ENCODE measurements at places on chromosomes 12 and 14.
A peak's percentile ranks its signal among the peaks of the same experiment; 100 is the strongest.

DNA sequence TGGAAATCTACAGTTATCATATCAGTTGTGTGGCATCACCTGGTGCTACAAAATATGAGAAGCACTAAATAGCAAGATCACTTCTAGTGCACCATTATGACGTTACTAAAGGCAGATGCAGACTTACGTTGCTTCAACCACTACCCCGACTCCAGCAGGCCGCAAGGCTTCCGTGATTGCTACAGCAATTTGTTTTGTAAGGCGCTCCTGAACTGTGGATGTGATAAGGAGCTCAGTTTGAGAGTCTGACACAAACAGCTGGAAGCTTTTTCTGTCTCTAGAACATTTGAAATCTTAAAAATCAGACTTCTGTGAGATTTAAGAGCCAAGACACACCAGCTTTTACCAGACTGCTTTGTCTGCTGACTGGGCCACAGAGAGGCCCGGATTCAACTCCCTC is 57.0 kb downstream of the GCH1 start:
- DNase-seq, result no peak

- DNase-seq, result peak; percentile 35
Measured at GRCh38 chr14:51176839-51177238, 63.2 kb upstream of the TMX1 start.

DNA sequence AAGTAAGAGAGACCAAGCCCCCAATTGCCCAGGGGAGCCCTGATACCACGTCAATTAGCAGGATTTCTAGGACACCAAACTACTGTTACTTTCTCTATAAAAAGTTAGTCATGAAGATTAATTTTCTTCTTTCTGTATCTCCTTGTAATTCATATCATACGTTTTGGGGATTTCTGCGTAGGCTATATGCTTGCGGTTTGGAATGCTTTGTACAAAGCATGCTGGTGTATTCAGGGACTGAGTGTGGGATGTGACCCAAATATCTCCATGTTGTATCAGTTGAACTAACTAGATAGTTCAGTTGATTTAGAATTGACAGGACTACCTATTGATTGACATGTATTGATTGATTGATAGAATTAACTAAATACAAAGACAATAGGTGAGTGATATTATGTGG is 7.7 kb downstream of the GPR33 start:
- no peak for DNase-seq

GRCh38 chr14:75803765-75804164 is 142.7 kb downstream of the TTLL5 start:
- DNase-seq, result no peak

DNA sequence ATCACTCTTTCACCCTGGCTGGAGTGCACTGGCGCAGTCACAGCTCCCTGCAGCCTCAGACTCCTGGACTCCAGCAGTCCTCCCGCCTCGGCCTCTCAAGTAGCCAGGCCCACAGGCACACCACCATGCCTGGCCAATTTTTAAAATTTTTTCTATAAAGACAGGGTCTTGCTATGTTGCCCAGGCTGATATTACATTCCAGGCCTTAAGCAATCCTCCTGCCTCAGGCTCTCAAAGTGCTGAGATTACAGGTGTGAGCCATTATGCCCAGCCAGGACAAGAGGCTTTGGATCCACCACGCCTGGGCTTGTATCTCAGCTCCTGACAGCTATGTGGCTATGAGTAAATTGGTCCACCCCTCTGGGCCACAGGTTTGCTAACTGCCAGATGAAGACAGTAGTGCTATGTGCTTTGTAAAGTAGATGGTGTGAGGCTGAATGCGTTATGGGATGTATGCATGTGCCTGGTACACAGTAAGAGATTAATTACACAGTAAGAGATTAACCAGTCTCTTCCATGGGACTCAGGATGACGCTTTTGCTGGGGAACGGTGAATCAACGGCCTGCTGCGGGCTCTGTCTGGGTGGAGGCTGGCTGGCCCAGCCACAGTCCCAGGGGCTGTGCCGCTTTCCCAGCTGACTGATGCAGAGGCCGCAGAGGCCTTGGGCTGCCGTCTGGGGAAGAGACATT is 53.3 kb upstream of the NCOR2 start:
- DNase-seq, result no peak

DNA sequence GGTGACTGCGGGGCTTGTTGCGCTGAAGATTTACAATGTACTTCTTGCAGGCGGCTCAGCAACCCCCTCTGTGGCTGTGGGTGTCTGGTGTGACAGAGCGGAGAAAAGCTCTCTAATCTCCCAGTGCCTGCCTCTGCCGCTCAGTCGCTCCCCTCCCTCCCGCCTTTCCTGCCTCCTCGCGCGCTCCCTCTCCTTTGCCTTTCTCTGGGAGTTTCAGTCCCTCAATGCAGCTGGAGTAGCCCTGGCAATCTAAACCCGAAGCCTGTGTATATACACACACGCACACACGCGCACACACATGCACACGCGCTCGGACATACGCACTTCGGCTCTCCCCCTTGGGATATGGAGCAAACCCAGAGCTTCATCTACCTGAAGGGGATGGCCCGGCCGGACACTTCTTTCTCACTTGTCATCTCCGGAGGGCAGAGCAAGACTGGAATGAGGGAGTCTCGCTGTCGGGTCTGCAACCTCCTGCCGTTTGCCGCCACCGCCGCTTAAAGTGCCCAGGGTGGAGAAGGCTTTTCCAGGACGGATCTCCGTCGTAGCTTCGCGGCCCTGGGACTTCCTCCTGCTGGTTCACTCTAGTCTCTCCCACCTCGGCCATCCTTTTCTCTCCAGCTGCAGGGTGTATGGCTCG is 599 bp upstream of the TRHDE start:
- DNase-seq, result peak; percentile 8

DNA sequence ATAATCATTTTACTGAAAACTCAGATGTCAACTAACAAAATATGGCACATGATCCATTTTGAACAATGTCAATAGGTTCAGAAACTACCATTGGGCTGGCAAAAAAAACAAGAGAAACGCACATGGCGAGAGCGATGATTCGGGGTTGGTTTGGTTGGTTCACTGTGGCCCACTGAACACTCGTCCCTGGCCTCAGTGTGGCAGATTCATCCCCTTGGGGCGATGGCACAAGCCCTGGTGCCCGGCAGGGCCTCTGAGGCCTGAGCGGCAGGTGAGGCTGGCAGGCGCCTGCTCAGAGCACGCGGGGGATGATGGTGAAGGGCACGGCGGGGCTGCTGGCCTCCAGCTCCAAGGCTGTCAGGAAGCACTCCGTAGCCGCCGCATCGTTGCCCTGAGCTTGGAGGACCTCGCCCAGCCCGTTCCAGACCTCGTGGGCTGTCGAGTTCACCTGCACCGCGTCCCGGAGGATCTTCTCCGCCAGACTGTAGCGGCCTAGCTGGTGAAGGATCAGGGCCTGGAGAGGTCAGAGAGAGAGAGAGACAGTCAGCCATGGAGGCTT is 144.3 kb downstream of the CALM1 start:
- no peak for DNase-seq

- peak; percentile 53 for DNase-seq
Measured at GRCh38 chr12:52052468-52053186, 1.4 kb downstream of the NR4A1 start.

- no peak for DNase-seq
Measured at GRCh38 chr14:29035134-29035533, 268.5 kb downstream of the FOXG1 start.

- DNase-seq, result no peak
Measured at GRCh38 chr14:50123062-50123461, 6.7 kb upstream of the VCPKMT start.

DNA sequence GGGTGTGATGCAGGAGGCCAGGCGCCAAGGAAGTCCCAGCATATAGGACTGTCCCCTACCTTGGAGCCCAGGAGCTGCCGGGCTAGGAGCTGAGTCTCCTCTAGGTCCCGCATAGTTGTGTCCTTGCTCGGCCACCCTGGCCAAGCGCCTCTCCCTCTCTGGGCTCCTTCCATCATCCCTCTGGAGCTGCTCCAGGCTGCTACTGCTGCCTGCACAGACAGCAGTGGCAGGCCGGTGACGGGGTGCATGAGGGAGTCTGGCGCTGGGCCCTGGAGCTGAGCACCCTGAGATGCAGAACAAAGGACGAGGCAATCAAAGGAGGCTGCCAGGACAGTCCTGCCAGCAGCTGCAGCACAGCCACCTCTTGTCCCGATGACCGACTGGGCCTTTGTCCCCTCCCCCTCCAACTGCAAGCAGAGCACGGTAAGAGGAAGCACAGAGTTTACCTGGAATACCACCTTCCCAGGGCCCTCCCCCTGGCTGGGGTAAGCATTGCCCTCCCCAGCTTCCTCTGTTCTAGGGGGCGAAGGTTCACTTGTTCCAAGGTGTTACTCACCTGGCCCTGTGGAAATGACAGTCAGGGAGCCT is 10.4 kb downstream of the DTX1 start:
- DNase-seq, result no peak

GRCh38 chr12:70190262-70191010 is 52.8 kb upstream of the CNOT2 start:
- DNase-seq, result no peak

GRCh38 chr14:69288011-69288771 is 28.2 kb downstream of the GALNT16 start:
- peak; percentile 58 for DNase-seq

DNA sequence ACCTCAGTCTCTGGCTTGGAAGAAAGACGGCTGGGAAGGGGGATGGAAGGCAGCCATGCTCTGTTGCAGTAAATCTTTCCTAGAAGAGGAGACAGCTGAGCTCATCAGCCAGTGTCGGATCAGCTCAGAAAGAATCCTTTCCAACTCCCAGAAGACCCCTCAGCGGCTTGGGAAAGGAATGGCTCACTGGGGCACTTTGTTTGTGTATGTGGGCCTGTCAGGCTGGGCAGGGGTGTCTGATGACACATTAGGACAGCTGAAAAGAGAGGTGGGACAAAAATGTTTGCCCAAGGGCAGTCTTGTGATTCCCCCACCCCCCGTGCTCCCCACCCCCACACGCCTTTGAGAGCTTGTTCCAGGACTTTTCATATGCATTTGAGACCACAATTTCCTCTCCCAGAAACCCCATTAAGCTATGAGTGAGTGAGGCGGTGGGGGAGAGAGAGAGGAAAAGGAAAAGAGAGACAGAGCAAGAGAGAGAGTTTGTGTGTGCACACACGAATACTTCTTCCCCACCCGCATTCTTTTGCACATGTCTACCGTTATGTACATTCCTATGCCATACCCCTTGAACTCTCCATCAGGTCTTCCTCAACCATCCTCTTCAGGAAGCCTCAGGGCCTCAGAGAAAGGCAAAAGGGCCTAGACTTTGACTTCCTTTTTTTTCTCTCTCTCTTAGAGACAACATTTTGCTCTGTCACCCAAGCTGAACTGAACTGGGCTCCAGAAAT is 198.9 kb downstream of the ZFP36L1 start:
- DNase-seq, result no peak

GRCh38 chr12:99600388-99600787 is 47.2 kb upstream of the GARIN6 start:
- no peak for DNase-seq

DNA sequence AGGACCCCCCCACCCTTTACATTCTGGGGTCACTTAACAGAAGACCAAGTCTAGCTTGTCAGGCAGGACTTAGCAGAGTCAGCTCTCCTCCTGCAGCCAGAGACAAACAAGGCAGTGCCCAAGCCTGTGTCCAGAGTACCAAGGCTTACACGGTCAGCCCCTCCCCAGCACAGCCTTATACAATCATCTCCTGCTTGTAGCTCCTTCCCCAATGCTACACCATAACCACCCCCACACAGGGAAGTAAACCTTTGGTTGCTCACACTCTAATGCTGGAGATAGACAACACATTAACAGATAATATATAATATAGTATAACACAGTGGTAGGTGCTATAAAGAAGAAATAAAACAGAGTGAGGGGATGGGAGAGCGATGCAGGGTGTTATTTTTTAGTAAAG is 175.4 kb upstream of the PWP1 start:
- DNase-seq, result no peak

GRCh38 chr12:113298861-113299545 is 35.9 kb downstream of the SLC8B1 start:
- DNase-seq, result peak; percentile 92

GRCh38 chr14:32683679-32684078 is 255.0 kb upstream of the NPAS3 start:
- no peak for DNase-seq

DNA sequence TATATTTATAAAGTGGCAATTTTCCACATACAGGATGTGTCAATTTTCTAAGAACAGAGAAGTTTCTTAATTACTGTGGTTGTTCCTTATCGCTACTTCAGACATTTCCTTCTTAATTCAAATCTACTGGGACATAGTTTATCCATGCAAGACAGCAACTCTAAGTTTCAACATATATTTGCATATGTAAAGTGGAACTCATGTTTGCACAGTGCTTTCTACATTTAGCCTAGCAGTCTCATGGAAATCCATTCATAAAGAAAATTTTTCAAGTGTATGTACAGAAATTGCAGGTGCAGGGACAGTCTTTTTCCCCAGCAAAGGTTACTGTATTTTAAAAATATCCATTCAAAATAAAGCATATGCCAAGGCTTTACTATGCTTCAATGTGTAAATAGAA is 956.7 kb upstream of the SEL1L start:
- no peak for DNase-seq

GRCh38 chr12:55446326-55446725 is 2.5 kb downstream of the OR6C2 start:
- DNase-seq, result no peak

DNA sequence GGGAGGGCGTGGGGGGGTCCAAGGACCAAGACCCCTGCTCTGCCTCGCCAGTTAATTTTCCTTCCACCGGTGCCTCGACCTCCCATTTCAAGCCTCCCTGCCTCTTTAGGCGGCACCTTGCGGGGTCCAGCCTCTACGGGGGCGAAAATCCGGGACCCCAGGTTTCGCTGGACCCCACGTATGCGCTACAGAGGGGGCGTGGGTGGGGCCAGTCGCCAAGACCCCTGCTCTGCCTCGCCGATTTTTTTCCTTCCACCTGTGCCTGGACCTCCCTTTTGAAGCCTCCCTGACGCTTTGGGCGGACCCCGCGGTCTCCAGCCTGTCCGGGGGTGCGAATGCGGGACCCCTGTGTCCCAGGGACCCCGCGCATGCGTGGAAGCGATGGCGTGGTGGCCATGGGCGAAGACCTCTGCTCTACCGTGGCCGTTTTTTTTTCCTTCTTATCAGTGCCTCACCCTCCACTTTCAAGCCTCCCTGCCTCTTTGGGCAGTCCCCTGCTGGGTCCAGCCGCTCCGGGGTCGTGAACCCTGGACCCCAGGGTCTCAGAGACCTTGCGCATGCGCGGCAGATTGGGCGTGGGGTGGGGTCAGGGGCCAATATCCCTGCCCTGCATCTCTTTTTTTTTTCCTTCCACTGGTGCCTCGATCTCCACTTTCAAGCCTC is 324.2 kb downstream of the ALG10 start:
- DNase-seq, result no peak

- no peak for DNase-seq
Measured at GRCh38 chr12:75587340-75588106, 76.1 kb upstream of the KRR1 start.

GRCh38 chr12:30111719-30112118 is 328.0 kb upstream of the TMTC1 start:
- DNase-seq, result no peak

- DNase-seq, result no peak
Measured at GRCh38 chr12:14326699-14327098, 38.8 kb upstream of the ATF7IP start.

GRCh38 chr12:105948331-105948730 is 190.4 kb downstream of the NUAK1 start:
- no peak for DNase-seq
